Astrocyte (in vitro differentiated cells and primary cell): ENCODE measurements at places on chromosomes 11 and 22. TPM values are rescaled to one million over a fixed set of nuclear protein-coding genes. Genes with fewer than 3 reads are reported as not detected.

COPB1 gene
- total RNA-seq = 223 and 236 TPM in 2 replicates

DNA sequence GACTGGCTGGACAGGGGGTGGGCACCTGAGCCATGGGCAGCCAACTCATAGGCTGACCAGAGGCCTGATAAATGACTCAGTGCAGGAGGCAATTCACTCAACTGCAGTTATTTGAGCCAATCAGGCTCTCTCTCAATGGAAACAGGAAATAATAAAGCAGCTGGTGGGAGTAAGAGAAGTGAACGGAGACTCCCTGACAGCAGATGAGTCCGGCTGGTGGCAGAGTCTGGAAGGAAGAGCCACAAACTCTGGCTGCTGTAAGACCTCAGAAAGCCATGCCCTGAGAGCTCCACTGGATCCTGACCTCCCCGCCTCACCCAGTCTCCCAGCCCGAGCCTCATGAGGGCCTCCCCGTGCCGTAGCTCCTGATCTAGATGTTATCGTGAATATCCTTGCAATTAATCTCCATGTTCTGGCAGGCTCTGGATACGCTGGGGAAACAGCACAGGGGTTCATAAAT is 69.8 kb downstream of the TRIM29 start:
- peak; percentile 33 for DNase-seq

GRCh38 chr11:88575916-88576315 is 238.4 kb upstream of the CTSC start:
- DNase-seq = no peak

- no peak for DNase-seq
Observed at GRCh38 chr22:23269441-23270211, 89.3 kb downstream of the BCR start.

- DNase-seq = no peak
Observed at GRCh38 chr11:217704-218103, 10.2 kb downstream of the RIC8A start.

DNA sequence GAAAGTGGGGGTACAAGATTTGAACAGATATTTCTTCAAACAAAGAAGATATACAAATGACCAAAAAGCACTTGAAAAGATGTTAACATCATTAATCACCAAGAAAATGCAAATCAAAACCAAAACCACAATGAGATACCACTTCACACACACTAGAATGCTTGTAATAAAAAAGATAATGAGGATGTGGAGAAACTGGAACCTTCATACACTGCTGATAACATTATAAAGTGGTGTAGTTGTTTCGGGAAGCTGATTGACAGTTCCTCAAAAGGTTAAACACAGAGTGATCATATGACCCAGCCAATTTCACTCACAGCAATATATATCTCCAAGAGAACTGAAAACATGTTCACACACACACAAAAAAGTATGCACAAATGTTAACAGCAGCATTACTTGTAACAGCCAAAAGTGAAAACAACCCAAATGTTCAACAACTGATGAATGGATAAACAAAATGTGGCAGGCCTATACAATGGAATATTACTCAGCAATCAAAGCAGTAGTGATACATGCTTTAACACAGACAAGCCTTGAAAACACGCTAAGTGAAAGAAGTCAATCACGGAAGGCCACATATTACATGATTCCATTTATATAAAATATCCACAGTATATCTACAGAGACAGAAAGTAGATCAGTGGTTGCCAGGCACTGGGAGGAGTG is 15.1 kb downstream of the PITPNB start:
- DNase-seq = peak; percentile 38
